NCI-H226 (cell line): ENCODE measurements at places on chromosomes 12 and 14.

DNA sequence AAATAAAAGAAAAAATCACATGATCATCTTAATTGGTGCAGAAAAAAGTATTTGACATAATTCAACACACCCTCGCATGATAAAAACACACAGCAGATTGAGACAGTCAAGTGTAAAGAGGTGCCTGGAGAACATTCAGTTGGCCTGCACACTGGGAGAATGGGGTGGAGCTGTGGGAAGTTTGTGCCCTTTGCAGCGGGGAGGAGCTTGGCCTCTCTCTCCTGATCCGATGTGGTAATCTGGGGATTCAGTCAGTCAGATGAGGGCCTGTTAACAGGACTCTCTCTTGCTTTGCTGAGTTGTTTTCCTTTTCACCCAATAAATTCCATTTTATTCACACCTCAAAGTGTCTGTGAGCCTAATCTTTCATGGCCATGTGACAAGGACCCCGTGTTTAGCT is 5.9 kb downstream of the SERPINA6 start:
- DNase-seq = no peak

DNA sequence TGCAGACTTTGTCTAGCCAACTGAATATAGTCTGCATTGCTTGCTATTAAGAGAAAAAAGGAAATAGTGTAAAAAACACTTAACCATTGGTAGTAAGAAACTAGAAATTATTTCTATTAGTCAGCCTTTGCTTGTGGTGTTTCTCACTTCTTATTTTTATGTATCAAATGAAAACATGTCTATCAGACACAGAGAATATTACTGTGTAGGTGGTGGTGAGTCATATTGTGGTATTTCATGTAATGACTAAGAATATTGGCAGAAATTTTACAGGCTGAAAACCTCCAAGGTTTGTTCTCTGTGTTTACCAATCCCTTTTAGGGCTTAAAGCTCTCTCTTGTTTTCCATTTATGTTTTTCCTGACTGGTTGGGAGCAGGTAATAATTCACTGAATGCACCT is 87.2 kb downstream of the DAAM1 start:
- DNase-seq = peak; percentile 87

- no peak for DNase-seq
These were observed 3.7 kb downstream of the NFKBIA start for GRCh38 chr14:35400648-35401421.

DNA sequence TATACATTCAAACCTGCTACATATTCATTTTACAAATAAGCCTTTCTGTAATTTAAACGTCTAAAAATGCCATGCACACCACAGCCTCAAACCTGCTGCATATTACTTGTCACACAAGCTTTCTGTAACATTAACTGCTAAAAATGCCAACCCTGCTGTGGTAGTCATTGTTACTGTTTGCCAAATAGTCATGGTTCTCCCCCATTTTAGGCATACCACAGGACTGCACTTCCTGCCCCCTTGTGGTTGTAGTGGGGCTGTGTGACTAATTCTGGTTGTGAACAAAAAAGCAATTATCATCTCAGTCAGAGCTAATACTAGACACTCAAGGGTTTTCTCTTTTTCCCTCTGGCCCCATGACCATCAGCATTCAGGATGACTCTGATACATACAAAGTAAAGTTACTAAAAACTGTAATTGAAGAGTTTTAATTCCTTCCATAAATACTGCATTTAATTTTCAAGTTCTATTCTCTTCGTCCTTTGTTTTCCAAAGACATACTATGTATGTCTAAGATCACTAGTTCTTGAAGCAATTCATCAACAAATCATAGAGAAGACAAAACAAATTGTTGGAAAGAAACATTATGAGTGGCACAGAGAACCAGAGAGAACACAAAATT is 5.7 kb upstream of the SLC35F4 start:
- DNase-seq = peak; percentile 29

- peak; percentile 47 for DNase-seq
These were observed 18.7 kb downstream of the DAD1 start for GRCh38 chr14:22570132-22570949.

- no peak for DNase-seq
These were observed 39.7 kb upstream of the FOS start for GRCh38 chr14:75238756-75239455.

DNA sequence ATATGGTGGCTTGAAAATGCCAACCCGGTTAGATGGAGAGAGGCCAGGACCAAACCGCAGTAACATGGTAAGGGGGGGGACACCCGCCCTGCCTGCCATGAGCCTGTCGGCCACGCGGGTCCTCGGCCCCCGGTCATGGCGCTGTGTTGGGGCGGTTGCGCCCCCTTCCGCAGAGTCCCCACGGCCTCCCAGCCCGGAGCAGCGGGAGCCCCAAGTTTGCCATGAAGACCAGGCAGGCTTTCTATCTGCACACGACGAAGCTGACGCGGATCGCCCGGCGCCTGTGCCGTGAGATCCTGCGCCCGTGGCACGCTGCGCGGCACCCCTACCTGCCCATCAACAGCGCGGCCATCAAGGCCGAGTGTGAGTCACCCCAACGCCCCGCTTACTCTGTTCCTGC is 10.1 kb upstream of the CRIP2 start:
- DNase-seq = no peak

GRCh38 chr12:28202374-28203130 is 12.3 kb downstream of the CCDC91 start:
- DNase-seq = no peak

DNA sequence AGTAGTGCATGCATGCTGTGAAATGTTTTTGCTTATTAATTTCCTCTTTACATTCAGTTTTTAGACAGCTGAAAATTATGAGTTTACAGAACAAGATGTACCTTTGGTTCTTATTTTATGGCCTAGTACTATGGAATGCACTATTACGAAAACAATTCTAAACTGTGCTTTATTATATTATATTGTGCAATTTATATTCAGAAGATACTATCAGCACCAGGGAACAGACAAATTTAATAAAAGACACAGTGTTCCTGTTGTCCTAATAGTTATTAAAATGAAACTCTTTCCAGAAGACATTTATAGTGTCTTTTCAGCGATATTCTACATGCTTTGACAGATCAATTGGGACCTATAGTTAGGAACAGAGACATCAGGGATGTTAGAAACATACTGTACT is 427.3 kb downstream of the BTG1 start:
- no peak for DNase-seq

- peak; percentile 73 for DNase-seq
These were observed 874 bp downstream of the CDC42BPB start for GRCh38 chr14:103056322-103057027.

GRCh38 chr12:103912069-103912468 is 18.1 kb upstream of the HSP90B1 start:
- DNase-seq = no peak

DNA sequence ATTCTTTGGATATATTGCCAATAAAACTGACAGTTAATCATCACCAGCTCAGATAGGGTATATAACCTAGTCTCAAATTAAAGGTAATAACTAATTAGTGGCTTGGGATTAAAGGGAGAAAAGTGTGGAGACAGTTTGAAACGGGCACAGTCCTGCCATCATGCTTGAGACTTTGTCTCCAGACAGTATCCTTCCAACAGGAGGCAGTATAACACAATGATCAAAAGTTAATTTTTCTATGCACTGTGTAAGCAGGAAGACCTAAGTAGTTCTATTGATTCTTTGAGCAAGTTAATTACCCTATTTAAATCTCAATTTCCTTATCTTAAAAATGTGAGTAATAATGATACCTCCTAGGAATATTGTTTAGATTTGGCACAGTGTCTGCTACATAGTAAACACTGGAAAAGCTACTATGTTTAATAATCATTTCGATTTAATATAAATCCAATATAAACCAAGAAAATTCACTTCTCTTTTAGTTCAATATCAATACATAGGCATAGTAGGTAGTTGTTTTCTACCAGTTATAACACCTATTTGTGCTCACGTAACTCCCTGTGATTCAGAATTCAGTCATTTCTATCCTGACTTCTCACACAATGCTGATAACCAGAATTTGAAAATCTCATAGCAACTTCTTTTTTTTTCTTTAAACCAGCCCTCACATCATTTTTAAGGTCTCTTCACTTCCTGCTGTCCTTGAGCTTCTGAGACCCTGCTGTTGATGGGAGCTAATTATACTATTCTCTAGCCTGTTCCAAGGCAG is 53.7 kb downstream of the GALNT4 start:
- DNase-seq = peak; percentile 33

DNA sequence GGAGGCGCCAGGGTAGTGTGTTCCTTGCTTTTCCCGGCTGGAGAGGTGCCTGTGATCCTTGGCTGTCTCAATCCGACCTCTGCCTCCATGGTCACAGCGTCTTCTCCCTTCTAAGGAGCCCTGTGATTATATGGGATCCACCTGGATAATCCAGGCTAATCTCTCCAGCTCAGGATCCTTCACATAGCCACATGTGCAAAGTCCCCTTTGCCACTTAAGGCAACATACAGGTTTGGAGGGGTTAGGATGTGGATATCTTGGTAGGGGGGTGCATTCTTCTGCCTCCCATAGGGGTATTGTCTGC is 1.2 kb upstream of the HVCN1 start:
- DNase-seq = no peak

DNA sequence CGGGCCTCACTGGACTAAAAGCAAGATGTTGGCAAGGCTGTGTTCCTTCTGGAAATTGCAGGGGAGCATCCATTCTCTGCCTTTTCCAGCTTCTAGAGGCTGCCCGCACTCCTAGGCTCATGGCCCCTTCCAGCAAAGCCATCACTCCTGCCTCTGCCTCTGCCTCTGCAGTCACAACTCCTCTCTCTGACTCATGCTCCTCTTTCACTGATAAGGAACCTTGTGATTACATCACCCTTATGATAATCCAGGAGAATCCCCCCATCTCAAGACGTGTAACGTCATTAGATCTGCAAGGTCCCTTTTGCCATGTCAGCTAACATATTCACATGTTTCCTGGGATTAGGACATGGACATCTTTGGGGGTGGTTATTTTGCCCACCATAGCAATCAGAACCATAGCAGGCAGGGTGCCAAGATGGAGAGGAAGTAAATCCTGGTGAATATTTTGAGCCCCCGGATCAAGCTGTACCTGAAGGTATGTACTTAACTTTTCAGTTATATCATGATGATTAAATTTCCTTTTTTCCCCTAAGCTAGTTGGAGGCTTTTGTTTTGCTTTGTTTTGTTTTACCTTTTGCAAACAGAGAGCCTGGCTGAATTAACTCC is 123.6 kb downstream of the SCARB1 start:
- no peak for DNase-seq

DNA sequence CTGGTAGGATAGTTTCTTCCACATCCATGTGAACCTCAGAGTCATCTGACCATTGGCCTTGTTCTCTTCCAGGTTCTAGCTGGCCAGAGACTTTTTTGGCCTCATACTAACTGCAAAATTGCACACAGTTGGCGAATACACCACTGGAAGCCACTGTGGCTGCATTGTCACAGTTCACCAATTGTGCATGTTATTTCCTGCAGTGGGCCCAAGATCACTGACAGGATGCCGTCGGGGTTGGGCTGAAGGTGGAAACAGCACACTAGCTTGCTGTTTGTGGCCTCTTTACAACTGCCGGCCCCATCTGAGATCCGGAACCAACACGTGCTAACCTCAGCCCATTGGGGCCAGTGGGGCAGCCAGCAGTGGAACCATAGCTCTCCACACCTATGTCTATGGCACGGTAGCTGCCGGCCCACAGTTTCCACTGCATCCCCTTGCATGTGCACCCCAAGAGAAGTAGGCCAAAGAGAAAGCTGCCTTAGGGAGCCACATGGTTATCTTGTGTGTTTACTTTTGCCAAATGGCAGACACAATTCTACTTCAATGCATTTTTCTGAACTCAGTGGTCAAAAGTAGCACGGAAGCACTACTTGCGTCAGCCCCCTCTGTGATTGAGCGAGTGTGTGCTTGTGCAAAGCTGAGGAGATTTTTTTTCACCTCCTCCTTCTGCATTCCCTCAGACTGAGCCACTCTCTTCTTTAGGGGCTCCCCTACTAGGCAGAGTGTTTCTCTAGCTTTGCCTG is 464.0 kb downstream of the RAD51B start:
- no peak for DNase-seq

GRCh38 chr14:74414403-74415114 is 11.5 kb downstream of the SYNDIG1L start:
- DNase-seq = no peak

DNA sequence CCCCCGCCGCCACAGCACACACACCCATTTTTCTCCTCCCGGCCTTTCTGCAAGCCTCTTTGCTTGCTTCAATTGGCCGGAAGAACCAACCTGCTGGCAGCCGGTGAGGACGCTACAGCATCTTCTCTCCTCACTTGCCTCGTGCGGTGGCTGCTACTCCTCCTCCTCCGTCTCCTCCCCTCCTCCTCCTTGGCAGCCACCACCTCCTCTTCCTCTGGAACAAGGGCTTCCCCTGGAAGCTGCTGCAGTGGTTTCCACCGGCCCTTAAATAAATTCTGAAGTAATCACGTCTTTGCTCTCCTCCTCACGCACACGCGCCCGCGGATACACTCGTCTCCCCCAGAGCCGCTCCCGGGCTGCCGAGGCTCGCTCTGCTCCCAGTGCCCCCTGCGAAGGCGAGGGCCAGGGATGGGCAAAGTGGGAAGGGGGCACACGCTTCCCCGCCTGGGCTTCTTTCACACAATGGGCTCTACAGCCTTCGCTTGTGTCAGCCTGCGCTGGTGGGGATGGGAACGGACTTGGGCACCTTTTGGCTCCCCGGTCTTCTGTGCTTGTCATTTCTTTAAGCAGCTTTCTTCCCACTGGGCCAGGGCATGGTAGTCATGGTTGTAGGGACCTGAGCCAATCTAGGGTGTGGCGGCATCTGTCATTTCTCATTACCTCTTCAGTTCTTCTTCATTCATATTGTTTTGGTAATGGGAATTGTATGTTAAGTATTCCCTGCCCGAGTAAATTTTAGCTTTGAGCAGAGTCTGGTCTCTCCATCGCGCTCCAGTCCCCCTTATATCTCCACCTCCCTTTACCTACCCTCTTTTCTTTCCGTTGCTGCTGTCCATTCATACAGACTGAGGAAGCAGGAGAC is at the start of gene PPFIA2:
TSS of gene PPFIA2 (minus strand) at position 161 of the 862 bp plus-strand sequence.
- peak; percentile 46 for DNase-seq

GRCh38 chr12:41076114-41076513 is 112.0 kb upstream of the PDZRN4 start:
- no peak for DNase-seq

- no peak for DNase-seq
These were observed 22.3 kb upstream of the PLXNC1 start for GRCh38 chr12:94126067-94126466.

DNA sequence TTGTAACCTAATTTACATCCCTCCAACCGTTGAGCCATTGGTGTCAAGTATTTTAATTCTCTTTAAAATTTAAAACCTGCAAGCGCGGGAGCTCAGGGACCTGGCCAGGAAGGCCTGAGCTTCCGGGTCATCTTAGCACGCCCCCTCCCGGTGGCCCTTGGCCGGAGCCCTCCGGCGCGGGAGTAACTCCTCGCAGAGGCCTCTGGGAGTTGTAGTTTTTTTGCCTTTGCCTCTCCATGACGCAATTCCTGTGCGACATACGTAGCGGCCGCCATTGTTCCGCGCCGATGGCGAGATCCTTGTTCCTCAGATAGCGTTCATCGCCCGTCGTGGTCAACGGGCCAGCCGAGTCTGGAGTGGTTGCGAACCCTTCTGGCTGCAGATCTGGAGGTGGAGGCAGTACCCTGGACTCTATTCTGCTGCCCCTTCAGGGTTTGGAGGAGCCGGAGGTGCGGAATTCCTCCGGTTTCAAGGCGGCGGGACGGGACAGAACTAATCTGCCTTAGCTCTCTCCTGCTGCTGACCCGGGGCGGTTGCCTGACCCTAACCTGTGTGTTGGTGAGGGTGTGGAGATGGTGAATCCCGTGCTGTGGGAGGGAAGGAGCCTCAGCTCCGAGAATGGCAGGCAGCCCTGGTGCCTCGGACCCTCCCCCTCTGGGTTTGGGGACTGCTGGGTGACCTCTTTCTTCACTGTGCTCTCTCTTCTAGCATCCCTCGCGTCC is at the start of gene ZNF268:
TSS of gene ZNF268 (plus strand) at position 258 of the 722 bp plus-strand sequence. CDS start 503 bp downstream, outside the sequence.
- peak; percentile 83 for DNase-seq
